ENCODE measurements at places on chromosomes 1 and 21. TPM values are rescaled to one million over a fixed set of nuclear protein-coding genes. Genes with fewer than 3 reads are reported as not detected.

NFASC gene
- total RNA-seq, result 24.1 TPM

RPS6KA1 gene
- 124 TPM for total RNA-seq

ATP6V1G3 gene
- not detected for total RNA-seq

ATP1A4 gene
- 0.96 TPM for total RNA-seq

GRCh38 chr21:36909901-36910561, 56.4 kb downstream of the HLCS start:
- DNase-seq, result no peak

DNA sequence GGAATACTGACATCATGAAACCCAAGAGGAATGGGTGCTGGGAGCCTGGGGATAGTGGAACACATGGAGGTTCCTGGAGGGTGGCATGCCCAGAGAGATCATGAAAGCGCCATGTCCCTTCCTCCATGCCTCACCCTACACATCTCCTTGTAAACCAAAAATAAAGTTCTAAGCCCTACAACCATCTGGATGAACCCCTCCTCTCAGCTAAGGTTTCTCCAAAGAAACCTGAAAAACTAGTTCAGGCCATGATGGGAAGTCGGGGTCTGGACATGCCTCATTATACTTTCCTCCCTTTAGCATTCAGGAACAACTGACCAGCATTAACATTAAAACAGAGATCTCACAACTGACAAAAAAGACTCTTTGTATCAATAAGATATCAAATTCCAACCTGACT, 68.5 kb downstream of the ACBD6 start:
- DNase-seq, result no peak

GRCh38 chr1:154186852-154187501, 4.9 kb downstream of the TPM3 start:
- DNase-seq, result no peak

Data from upper lobe of right lung (tissue), 1 donor.